ENCODE measurements at places on chromosomes 3 and 15.

DNA sequence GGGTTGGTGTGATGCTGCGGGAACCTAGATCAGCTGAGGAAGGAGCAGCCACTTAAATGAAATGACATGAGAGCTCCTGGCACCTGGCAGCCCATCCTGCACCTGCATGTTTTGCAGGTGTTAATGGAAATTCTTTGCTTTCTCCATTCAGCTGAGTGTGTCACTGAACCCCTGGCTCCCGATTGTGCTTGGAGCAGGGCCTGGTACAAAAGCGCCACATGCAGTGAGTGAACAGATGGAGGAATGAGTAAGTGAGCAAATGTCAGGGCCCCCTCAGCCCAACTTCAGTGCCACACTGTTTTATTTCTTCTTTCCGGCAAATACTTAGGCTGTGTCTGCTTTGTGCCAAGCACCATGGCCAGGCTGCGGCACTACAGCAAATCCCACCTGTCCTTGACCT lies 132.2 kb downstream of the ASB7 start:
- no peak for DNase-seq

DNA sequence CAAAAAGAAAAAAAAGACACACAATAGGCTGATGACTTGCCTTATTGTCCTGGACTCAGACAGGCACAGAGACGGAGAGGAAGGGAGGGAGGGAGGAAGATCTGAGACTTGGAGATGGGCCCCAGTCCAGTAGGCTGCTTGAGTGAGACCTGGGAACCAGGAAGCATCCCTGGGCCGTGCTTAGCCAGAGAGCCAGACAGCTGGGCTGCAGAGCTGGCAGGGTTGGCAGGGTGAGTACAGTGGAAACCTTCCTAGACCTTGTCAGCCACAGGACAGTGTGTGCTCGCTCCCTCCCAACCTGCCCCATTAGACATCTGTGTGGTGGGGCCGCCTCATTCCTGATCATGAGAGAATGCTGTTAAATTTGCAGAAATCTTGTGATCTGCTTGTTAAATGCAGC lies 107.9 kb upstream of the ALDH1A3 start:
- no peak for DNase-seq

- no peak for DNase-seq
Measured at GRCh38 chr3:148911592-148911991, 46.5 kb downstream of the CPA3 start.

GRCh38 chr15:90013503-90013937 lies 12.4 kb downstream of the ZNF710 start:
- DNase-seq = no peak

DNA sequence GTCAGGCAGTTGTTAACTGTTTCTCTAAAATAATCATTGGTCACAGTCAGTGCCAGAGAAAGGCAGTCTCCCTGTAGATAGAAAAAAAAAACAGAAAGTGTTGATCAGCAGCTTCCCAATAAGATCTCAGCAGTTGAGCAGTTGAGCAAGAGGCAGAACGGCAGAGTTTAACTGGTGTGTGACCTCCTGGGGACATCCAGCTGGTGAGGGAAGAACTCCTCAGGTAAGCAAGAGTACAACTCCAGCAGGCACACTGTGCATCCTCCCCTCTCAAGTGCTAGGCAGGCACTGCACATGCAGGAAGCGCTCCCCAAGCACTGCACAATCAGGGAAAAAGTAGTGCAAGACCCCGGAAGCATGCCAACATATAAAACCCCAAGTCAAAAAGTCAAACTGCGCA lies 1287.2 kb downstream of the NSUN3 start:
- no peak for DNase-seq

DNA sequence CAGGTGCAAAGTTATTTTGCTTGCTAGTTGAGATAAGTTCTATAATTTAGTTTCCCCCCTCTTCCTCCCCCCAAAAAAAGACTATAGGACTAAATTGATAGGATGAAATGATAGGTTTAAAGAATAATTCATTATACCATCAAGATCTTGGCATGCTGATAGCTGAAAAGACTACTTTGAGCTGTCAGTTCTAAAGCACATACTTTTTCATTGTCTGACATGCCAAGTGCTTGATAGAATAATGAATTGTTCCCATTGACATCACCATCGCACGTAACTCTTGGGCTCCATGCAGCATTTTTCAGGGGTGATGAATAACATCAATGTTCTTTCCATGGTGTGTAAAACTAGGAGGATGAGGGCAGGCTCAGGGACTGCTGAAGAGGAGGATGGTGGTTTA lies 32.3 kb upstream of the TAFA4 start:
- DNase-seq = no peak

DNA sequence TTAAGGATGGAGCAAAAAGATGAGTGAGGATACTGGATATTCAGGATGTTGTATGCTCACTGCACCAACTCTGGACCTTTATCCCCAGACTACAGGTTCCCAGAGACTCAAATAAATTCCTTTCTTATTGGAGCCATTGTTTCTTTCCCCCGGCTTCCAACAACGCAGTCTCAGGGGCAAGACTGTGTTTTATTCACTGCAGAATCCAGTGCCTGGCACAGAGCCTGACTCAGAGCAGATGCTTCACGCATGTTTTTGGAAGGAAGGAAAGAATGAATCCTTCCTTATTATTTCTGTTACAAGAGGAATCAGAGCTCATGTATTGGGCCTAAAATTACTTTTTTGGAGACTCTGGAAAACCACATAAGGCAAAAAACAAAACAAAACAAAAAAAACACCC lies 96.0 kb upstream of the VGLL4 start:
- DNase-seq = no peak

GRCh38 chr3:124117486-124117885 lies 125.6 kb upstream of the ROPN1 start:
- no peak for DNase-seq

- peak; percentile 77 for DNase-seq
Measured at GRCh38 chr3:150703299-150703755, 393 bp downstream of the ERICH6 start.

GRCh38 chr3:93906245-93906644 lies 67.5 kb downstream of the PROS1 start:
- no peak for DNase-seq

DNA sequence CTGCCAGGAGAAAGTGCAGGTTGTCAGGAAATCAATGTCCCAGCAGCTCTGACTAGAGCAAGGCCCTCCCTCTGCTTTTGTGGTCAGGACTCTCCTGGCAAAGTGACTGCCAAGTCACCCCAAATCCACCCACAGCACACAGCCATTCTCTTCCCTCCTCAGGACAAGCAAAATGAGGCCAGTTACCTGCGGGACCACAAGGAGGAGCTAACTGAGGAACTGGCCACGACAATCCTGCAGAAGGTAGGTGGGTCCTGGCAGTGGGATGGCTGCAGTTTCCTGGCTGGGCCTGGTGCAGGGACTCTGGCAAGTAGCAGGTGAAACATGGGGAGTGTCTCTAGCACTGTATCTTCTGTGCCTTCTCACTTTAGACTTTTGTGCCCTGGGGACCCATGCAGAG lies 142.5 kb upstream of the EIF1B start:
- no peak for DNase-seq

DNA sequence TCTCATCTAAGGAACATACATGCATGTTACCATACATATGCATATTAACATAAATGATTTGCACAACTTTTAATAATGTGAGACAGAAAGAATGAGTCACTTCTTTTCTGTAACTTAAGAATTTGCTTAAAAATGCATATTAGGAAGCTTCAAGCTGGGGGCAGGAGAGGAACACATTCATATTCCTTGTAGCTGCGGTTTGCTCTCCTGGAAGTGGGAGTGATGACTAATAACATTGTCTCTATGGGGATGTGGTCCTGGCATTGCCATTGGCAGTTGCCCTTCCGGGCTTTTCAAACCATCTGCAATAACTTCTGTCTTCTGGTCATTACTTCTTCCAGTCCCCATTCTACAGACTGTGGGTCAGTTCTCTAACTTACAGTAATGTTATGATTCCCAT lies 15.6 kb downstream of the CHST2 start:
- DNase-seq = no peak

- no peak for DNase-seq
Measured at GRCh38 chr3:190169877-190170276, 49.2 kb upstream of the P3H2 start.

- peak; percentile 82 for DNase-seq
Measured at GRCh38 chr15:26891448-26892181, 24.8 kb downstream of the GABRA5 start.

DNA sequence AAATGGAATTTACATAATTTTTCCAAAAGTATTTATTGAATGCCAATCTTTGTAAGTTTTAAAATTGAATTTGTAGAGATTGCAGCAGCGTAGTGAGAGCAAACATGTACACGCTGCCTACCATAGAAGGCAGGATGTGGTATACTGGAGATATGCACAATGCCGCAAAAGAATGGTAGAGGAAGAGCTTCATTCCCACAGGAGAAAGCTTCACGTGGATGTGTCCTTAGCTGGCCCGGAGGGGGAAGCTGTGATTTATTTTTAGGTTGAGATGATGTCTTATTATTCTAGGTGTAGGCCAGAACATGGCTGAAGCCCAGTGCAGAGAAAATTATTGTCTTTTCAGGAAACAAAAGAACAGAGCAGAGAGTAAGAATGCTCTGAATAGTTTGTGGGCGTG lies 743.3 kb upstream of the BCHE start:
- DNase-seq = no peak

- no peak for DNase-seq
Measured at GRCh38 chr15:72217216-72217615, 13.8 kb downstream of the PKM start.

GRCh38 chr15:96358821-96359615 lies 28.5 kb downstream of the NR2F2 start:
- no peak for DNase-seq

GRCh38 chr15:94236608-94237007 lies 5.2 kb downstream of the MCTP2 start:
- DNase-seq = no peak

- DNase-seq = no peak
Measured at GRCh38 chr15:51585986-51586385, 36.6 kb downstream of the DMXL2 start.

- peak; percentile 81 for DNase-seq
Measured at GRCh38 chr3:31533169-31534064, 692 bp downstream of the STT3B start.

GRCh38 chr3:30155755-30156154 lies 450.6 kb upstream of the TGFBR2 start:
- no peak for DNase-seq

DNA sequence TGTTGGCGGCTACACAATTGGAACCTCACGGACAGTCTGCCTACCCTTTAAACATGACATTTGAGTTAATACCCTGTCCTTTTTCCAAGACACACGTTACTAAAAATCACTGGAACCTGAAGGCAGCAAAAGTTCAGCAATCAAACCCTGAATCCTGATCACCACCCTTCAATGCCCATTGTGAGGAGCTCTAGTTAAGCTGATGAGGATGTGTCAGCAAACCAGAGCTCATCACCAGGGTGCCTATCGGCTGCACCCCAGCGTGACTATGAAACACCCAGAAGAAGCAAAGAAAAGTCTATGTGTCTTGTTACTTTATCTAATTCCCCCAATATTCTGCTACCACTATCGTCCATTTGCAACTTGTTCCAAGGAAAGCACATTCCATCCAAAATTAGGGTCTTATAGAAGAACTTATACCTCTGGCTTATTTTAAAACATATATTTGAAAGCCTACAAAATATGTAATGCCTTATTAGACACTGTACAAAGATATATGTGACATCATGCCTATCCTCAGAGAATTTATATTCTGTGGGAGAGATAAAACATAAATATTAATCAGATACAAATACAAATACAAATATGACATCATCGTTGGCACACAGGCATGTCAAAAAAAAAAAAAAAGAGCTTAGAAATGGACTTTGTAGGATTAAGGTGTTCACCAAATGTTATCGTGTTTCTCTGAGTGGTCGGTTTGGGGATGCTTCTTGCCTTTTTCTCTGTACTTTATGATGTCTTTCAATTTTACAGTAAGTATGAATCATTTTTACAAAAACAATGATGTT lies 219.7 kb upstream of the SETMAR start:
- DNase-seq = no peak

GRCh38 chr3:35705904-35706303 lies 66.6 kb downstream of the ARPP21 start:
- no peak for DNase-seq

DNA sequence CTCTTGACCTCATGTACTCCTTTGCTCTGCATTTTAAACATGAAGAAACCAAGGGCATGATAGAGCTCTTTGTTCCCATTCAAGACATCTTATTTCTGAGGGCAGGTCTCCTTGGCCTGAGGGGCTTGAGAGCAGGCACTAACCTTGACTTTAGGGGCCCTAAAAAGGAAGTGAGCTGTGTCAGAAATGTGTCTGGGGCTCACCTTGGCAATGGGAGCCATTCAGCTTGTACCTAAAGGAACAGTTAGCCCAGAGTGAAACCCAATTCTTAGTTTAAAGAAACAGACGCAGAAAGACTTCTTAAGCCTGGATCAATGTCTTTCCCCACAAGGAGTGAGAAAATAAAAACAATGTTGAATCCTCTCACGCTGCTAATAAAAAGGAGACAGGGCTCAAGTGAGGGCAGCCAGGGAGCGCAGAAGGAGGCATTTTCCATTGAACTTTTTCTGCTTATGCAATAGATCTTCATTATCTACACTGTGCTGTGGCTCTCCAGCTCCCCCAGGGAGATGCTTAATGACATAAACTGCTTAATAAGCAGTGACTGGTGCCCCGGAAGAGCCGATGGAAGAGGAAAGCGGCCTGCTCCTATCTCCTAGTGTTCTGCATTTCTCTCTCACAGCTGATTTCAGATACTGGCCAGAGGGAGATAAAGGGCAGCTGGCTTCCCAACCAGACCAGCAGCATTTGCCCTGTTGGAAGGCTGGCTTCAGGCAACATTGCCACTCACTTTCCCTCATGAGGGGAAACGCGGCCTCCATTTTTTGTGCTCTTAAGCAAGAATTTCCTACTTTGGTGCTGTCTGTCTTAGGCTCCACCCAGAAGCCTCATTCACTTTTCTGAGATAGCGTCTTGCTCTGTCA lies 152.0 kb downstream of the OPA1 start:
- no peak for DNase-seq

- DNase-seq = peak; percentile 99
Measured at GRCh38 chr3:58177747-58178527, 32.8 kb downstream of the DNASE1L3 start.

DNA sequence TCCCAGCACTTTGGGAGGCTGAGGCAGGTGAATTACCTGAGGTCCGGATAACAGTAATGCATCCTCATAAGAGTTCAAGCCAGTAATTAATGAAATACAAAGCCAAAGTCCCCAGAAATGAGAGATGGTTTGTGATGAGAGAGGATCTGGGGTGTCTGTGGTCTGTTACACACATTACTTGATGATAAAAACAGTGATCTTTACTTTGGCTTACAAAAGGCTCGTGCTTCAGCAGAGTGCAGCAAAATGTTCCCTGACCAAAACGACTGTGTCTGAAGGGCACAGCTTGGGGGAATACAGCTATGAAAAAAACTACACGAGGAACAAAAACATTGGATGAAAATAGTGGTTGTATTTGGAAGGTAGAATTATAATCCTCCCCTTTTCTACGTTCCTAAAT lies 40.9 kb downstream of the CRTC3 start:
- peak; percentile 4 for DNase-seq

DNA sequence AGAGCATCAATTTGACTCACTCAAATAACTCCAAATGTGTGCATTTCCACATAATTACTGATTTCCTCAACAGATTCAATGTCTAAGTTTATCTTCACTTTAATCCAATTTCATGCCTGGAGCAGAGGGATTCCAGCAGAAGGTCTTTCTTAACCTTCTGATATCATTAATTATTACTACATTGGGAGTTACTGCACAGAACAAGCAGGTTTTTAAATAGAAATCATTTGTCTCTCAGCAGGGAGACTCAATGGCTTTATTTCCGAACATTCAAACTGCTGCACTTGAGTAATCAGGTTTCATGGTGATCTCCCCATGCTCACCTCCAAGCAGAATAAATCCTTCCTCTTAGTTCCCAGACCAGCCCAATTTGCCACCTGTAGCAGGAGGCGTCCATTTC lies 264.8 kb upstream of the IGF1R start:
- no peak for DNase-seq

GRCh38 chr15:49979705-49980382 lies 139.2 kb downstream of the ATP8B4 start:
- DNase-seq = no peak
